ENCODE measurements at places on chromosomes 12 and 14.

GRCh38 chr12:89167986-89168385, 184.3 kb downstream of the DUSP6 start:
- no peak for DNase-seq

- DNase-seq, result no peak
Observed at GRCh38 chr12:113700943-113701342, 229.3 kb upstream of the LHX5 start.

GRCh38 chr12:103933237-103933636, 3.0 kb downstream of the HSP90B1 start:
- DNase-seq, result no peak

GRCh38 chr12:12713932-12714275, 3.3 kb upstream of the CDKN1B start:
- DNase-seq, result no peak

GRCh38 chr14:31037709-31038221, 11.6 kb upstream of the STRN3 start:
- no peak for DNase-seq

DNA sequence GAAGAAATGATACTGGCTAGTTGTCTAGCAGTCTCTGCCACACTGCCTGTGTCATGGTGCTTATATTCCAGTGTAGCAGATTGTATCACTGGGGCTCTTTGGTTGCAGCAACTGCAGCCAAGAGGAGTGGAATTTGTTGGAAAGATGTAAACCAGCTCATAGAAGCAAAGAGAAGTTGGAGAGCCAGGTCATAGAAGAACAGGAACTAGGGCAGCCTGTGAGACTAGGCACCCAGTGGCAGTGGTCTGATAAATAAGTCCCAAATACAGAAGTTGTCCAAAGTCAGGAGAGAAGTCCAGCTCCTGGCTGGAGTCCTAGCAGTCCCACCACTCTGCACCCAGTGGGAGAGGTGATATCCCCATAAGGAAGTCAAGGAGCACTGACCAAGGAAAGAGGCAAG, 172.5 kb upstream of the ARID2 start:
- DNase-seq, result no peak

DNA sequence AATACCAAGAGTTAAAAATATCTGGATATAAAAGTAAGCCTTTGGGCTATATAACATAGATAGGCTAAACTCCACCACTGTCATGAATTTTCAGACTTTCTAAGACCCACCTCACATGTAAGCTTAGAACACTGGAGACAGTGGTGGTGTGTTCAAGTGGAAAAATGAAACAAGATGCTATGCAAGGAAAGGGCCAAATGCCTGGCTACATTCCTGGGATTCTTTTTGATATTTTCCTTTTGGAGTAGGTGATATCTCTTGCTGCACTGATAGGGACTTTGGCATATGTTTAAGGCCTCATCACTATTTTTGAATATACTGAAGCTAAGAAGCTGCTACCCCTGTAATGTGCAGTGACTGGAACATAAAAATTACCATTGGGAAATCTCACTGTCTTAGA, 341.3 kb downstream of the SLC16A7 start:
- no peak for DNase-seq

GRCh38 chr14:20803223-20803622, 579 bp upstream of the RNASE1 start:
- no peak for DNase-seq

- no peak for DNase-seq
Observed at GRCh38 chr14:67643713-67644112, 24.0 kb downstream of the ARG2 start.

- DNase-seq, result no peak
Observed at GRCh38 chr12:43255522-43256111, 296.4 kb downstream of the ADAMTS20 start.

GRCh38 chr14:21070610-21071224, 613 bp downstream of the ARHGEF40 start:
- no peak for DNase-seq

GRCh38 chr12:3277306-3277943, 200.2 kb downstream of the TSPAN9 start:
- no peak for DNase-seq

DNA sequence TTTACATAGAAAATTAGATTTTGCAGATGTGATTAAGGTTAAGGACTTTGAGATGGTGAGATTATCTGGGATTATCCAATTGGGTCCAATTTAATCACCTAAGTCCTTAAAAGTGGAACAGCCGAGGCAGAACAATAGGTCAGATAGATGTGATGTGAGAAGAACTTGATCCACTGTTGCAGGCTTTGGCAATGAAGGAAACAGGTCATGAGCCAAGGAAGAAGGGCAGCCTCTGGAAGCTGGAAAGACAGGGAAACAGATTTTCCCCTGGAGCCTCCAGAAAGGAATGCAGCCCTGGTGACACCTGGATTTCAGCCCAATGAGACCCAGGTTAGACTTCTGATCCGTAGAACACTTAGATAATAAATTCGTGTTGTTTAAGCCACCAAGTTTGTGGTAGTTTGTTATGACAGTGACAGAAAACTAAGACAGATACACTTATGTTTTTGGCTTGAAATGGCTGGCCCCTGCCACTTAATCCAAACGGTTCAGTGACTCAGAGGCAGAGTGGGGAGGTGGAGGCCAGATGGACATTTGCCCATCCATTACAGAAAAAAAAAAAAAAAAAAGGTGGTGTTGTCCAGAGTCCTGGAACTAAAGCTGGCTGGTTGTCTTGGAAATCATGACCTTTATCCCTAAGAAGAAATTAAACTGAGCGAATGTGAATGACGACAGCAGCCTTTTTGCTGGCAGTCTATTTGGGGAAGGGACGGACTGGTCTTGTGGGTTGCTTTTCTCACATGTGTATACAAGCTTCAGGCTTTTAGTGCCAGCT, 181.9 kb upstream of the NRXN3 start:
- no peak for DNase-seq

Measured in GM12865 (cell line).